Activated CD8-positive, alpha-beta memory T cell treated with anti-CD3 and anti-CD28 coated beads for 48 hours (primary cell): ENCODE measurements at places on chromosomes 12 and 14.
A peak's percentile ranks its signal among the peaks of the same experiment; 100 is the strongest.

DNA sequence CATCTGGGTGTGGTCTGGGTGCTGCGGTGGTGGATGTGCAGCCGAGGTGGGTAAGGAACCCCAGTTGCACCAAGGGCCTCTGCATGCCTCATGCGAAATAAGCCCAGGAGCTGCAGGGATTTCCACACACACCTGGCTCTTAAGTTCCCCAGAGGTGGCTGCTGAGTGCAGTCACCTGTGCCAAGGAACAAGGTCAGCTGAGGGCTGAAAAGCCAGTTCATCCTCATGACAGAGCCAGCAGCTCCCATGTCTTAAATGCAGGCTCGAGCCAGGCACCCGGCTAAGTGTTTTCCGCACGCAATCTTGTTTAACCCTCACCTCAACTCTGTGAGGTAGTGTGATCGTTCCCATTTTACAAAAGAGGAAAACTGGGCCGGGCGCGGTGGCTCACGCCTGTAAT, 9.7 kb downstream of the HVCN1 start:
- no peak for DNase-seq

GRCh38 chr14:77184396-77185092, 2.9 kb downstream of the TMEM63C start:
- no peak for DNase-seq

- no peak for DNase-seq
Measured at GRCh38 chr12:95922231-95922630, 20.2 kb downstream of the CCDC38 start.

GRCh38 chr12:26195250-26195640, at the start of gene SSPN:
SSPN (plus strand) TSS chr12:26195573; CDS start chr12:26195673, 100 bp downstream.
- no peak for DNase-seq

DNA sequence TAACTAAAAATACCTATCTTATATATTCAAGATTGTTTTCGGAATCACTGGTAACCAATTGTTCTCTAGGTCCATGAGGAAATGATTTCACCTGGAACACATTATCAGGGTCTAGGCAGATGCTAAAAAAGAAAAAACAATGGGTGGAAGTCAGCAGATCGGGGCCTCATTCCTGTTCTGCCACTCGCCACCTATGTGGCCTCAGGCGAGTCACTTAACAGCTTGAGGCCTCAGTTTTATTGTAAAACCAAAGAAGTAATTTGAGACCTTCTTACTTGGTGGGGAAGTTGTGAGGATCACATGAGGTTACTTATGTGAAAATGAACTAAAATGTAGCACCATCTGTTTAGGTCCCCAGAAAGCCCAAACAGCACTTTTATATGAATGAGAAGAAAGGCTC, 6.2 kb upstream of the RNASE10 start:
- no peak for DNase-seq

DNA sequence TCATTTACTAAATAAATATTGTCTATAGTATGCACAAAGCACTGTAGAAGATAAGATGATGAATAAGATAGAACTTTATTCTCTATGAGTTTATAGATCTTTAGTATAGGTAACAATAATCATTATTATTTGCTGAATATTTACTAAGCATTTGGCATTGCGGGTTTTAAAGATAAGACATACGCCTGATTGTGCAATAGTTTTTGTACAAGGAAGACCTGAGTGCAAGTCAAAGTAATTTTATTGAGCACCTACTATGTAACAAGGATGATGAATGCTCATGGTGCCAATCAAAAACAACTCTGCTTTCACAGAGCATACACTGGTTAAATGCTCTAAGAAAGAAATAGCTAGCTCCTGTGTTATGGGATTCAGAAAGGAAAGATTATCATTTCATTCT, 1461.7 kb upstream of the FLRT2 start:
- no peak for DNase-seq

DNA sequence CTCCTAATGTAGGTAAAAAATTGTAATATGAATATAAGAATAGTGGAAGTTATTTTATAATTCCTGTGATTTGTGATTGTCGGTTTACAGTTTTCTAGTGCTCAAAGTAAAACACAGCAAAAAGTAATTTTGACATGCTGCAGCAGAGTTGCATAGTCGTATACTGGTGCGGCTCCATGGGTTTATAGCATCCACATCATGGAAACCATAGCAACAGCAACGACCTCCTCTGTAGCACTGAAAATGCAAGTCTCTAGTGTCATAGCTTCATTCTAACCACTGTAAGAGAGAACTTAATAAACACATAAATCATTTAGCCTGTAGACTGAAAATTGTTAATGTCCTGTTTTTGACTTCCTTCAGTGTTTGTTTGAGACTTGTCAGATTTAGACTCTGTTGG, 574.3 kb downstream of the KCNH5 start:
- DNase-seq, result no peak

DNA sequence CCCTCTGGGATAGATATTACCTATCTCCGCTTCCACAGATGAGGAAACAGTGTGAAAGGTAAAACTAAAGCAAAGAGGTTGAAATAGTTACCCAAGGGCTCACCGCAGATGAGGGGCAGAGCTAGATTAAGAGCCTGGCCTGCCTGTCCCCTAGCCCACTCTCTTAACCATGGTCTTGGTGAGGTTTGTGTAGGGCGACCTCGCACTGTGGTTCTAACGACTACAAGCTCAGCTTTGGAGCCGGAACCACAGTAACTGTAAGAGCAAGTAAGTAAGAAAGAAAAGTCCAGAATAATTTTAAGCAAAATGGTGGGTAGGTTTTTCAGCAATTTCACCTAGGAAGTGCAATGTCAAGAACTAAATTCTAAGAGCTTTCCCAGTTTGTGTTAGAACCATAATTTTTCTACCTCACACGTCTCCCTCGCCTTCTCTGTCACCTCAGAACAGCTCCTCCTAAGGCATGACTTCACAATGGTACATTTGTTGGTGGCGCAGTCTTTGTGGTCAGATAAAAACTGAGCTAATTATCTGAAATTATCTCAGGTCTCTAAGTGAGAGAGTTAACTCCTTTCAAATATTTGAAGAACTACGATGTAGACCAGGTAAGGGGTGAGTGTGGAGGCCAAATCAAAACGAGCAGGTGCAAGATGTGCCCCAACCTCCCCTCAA, 64.8 kb downstream of the DAD1 start:
- no peak for DNase-seq

- DNase-seq, result no peak
Measured at GRCh38 chr12:4003576-4003975, 130.4 kb upstream of the PARP11 start.

- peak; percentile 30 for DNase-seq
Measured at GRCh38 chr14:72104011-72104613, 171.9 kb downstream of the RGS6 start.

DNA sequence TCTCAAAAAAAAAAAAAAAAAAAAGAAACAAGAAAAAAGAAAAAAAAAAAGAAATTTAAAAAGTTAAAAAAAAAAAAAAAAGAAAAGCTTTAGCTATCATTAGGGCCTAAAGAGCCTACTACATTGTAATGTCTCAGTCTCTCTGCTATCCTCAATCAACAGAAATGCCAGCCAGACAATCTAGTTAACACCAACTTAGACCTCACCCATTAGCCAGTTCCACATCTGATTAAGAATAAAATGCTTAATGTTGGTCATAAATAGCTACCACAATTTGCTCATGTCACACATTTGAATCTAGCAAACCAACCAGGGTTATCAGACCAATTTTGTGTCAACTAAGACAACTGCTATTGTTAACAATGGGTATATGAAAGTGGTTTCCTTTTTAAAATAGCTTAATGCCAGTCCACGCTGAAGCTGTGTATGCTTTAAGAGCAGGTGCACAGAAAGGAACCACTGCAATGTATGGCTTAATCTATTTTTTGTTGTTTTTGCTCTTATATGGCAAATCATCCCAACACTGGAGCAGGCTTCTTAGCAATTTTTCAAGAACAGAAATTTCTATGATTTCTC, 45.5 kb upstream of the SELPLG start:
- no peak for DNase-seq

DNA sequence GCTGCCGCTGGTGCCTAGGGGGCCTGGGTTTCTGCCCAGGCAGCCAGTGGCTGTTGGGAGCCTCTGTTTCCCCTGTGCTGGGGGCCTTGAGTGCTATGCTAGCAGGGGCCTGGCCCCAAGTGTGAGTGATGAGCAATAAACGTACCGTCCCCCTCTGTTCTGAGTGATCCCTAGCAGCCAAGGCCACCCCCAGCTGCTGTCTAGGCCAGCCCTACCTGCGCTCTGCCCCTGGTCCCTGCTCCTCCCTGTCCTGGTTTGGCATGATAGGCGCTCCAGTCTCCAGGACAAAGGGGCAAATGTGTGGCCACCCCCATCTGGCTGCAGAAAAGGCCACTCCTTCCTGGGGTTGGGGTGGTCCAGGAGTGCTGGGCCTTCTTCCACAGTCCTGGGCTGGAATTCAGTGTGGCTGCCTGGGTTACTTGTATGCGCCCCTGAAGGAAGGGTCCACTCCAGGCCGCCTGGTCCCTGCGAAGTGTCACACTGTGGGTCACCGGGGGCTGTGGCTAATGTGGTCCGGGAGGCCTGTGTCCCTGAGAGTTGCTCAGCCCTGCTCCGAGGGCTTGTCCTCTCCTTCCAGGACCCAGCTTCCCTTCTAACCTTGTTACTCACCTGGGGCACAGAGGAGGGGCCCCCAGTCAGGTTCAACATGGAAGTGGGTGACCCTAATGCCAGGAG, 7.0 kb downstream of the TRMT61A start:
- no peak for DNase-seq

DNA sequence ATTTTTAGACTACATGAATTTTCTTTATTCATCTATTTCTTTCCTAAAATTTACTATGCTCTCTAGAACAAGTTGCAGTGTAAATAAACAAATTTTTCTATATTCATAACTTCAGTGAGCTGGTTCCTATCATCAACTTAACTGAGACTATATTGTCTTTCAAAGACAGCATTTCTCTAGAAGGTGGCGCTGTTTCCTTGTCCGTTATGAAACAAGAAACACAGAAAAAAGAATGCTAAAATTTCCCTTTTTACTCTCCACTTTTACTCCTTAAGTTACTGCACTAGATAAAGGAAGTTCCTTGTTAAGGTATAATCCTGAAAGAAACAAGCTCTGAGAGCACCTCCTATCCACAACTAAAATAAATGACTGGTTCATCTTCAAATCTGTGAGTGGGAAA, 8.2 kb upstream of the CLEC2A start:
- no peak for DNase-seq

- DNase-seq, result no peak
Measured at GRCh38 chr12:75488553-75488952, 8.0 kb downstream of the GLIPR1 start.

GRCh38 chr12:131129839-131130238, 176.1 kb downstream of the ADGRD1 start:
- DNase-seq, result no peak

DNA sequence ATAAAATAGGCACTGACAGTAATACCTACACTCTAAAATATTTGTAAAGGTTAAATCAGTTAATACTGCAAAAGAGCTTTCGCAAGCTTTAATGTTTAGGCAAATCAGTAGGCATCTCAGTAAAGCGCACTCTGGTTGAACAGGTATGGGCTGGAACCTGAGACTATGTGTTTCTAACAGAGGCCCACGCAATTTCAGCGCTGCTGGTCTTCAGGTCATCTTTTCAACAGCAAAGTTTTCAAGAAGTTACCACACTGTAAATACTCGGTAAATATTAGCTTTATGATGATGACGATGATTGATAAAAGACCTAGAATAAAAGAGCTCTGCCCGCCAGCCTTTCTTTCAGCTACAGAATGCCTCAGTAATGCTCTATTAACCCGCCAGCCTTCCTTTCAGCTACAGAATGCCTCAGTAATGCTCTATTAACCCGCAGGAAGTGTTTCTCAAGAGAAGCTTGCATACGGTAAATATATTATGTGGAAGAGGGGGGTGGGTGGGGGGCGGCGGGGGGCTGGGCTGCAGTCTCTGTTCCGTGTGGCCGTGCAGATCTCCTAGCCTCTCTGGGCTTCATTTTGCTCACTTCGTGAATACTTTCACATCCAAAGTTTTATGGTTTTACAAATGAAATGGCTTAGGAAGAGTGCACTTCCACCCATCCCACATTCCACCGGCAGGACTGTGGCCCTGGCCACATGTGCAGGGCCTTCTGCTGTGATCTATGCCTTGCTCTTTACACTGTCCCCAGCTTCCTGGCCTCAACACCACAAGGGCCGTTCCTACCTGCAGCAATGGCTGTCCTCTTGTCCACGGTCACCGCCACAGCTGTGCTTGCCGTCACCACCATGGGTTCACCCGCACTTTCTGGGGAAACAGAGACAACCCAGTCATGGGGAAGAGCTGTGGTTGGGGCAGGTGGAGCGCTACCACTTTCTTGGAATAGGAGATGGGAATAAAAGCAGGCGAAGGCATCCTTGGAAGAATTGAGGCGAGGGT, 19.9 kb downstream of the LRTM2 start:
- no peak for DNase-seq

DNA sequence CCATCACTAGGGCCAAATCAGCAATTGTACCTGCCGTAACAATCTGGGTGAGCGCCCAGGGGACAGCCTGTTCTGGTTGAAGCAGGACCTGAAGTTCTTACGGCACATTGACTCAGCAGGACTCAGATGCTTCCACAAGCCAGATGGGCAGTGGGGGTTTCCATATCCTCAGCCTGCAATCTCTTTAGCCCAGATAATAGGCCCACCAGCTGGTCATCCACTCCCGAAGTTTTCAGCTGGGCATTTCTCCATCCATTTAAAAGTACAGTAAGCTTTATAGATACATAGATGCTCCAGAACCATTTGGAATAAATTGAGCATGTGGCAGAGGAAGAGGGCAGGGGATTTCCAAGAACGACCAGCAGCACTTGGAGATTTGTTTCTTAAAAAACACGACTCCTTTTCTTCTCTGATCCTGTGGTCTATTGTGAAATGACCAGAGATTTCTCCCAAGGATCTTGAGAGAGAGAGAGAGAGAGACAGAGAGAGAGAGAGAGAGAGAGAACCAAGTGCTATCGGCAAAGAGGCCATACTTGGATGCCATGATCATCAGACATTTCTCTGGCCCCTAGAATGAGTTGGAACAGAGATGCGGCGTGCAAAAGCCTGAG, 74.8 kb upstream of the PLXNC1 start:
- no peak for DNase-seq

GRCh38 chr12:120620624-120621023, 19.8 kb upstream of the CABP1 start:
- no peak for DNase-seq

DNA sequence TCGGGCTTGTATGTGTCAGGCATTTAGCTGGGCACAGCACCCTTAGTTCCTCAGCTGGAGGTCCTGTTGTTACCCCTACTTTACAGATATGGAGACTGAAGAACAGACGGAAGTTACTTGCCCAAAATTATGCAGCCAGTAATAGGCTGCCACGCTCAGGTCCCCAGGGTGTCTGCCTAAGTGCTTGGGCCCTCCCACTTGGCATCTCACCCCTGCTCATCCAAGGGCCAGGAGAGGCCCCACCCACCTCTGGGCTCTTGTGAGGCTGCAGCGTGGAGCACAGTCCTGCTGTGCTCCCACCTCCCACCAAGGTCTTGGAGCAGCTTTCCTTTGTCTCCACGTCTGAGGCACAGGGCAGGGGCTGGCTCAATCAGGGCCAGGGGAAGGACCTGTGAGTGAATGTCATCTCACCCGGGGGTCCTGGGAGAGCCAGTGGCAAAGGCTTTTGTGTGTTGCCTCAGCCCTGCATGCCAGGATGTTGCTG, 64.6 kb downstream of the BEGAIN start:
- no peak for DNase-seq

- no peak for DNase-seq
Measured at GRCh38 chr12:32455607-32456071, 56.3 kb downstream of the FGD4 start.
